GM23248 (cell line): ENCODE measurements at places on chromosomes 3 and 15.

DNA sequence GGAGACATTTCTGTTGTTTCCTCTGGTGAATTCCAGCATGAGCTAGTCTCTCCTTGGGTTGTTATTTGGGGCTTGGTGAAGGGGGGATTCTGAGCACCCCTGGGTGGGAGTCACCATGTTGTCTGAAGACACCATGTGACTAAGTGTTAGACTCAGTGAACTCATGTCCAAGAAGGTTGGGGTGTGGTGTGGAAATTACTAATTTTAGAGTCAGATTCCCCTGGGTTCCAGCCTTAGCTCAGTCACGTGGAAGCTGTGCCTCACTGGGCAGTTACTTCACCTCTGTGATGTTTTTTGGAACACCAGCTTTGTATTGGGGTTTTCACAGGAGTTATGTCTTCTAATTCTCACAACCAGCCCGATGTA is 171.5 kb downstream of the RPLP1 start:
- DNase-seq: peak; percentile 28

GRCh38 chr3:137789236-137789635 is 25.1 kb downstream of the SOX14 start:
- DNase-seq: no peak

GRCh38 chr3:147159141-147159540 is 247.2 kb downstream of the ZIC4 start:
- DNase-seq: no peak

DNA sequence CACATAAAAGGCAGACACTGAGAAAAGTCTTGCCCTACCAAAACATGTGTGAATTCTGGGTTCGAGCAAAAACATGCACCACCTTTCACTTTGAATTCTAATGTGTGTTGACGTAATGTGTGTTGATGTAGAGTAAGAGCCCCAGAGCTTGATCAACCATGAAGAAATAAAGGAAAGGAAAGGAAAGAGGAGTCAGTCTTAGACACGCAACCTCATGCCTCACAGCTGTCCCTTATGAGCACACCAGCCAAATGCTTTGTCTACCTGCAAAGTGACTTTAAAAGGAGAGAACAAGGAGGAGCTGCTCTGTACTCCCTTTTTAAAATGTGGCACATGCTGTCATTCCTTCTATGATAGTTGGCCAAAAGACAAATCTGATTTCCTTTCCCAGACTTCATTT is 80.8 kb downstream of the RFTN1 start:
- no peak for DNase-seq

DNA sequence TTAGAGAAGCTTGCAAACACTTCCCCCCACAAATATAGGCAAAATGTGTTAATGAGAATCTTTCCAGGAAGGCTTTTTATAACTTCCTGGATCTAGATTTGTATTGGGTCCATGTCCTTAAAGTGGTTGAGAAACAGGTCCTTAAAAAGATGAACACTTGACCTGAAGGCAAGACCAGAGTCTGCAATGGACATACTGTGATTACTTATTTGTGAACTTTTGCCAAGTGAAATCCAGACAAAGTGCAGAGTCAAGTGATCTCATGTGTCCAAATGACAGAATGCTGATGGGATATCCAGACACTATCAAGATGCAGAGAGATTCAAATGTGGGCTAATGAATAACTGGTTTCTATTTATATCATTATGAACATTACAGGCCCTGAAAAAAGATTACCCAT is 43.8 kb downstream of the FRMD4B start:
- DNase-seq: no peak

GRCh38 chr3:125165189-125165947 is 47.2 kb downstream of the SLC12A8 start:
- DNase-seq: peak; percentile 68

- no peak for DNase-seq
Observed at GRCh38 chr3:186044427-186044826, 64.5 kb downstream of the ETV5 start.
